Vein endothelial cell (primary cell): ENCODE measurements at places on chromosomes 6 and 20. TPM values are rescaled to one million over a fixed set of nuclear protein-coding genes. Genes with fewer than 3 reads are reported as not detected.

Gene OLIG3
- total RNA-seq = not detected in 2 replicates

Gene SNHG17
- total RNA-seq = 11.4 and 11.9 TPM in 2 replicates

Gene SYTL3
- 1.1 and 1.3 TPM in 2 replicates for total RNA-seq

Gene RAB44
- total RNA-seq = under 0.01 TPM in 1 of 2 replicates, not detected in the other

Gene TRAPPC3L
- total RNA-seq = 0.33 TPM in 1 of 2 replicates, not detected in the other

Gene NMBR
- under 0.01 TPM in 1 of 2 replicates, not detected in the other for total RNA-seq

Gene EFHC1
- 15.4 and 16.0 TPM in 2 replicates for total RNA-seq

Gene RIPPLY2
- total RNA-seq = not detected in 2 replicates

Gene BNIP5
- total RNA-seq = not detected in 2 replicates

Gene COL10A1
- total RNA-seq = not detected in 2 replicates

Gene VIP
- total RNA-seq = 0.33 and 0.76 TPM in 2 replicates

Gene CYP39A1
- 0.33 and 0.38 TPM in 2 replicates for total RNA-seq

Gene SEL1L2
- total RNA-seq = not detected in 2 replicates

Gene TMEM30A
- total RNA-seq = 341 and 356 TPM in 2 replicates

Gene SPO11
- not detected in 2 replicates for total RNA-seq

Gene CPXM1
- total RNA-seq = 0.19 and 0.33 TPM in 2 replicates

Gene C6orf15
- total RNA-seq = 0.33 TPM in 1 of 2 replicates, not detected in the other

Gene GSTA3
- not detected in 2 replicates for total RNA-seq

Gene C20orf202
- total RNA-seq = 0.33 TPM in 1 of 2 replicates, not detected in the other

Gene RIPOR2
- total RNA-seq = under 0.01 and 0.10 TPM in 2 replicates

Gene DYNLT2
- 0.98 and 1.1 TPM in 2 replicates for total RNA-seq

Gene PTK6
- total RNA-seq = not detected in 2 replicates

Gene STK35
- total RNA-seq = 25.1 and 32.0 TPM in 2 replicates

Gene XKR7
- not detected in 2 replicates for total RNA-seq

Gene RNF144B
- 75.1 and 108 TPM in 2 replicates for total RNA-seq

Gene C20orf204
- 3.6 and 3.9 TPM in 2 replicates for total RNA-seq

Gene CDC5L
- 22.2 and 26.5 TPM in 2 replicates for total RNA-seq

Gene DNAAF9
- 17.3 and 20.7 TPM in 2 replicates for total RNA-seq

Gene RAB5IF
- 86.9 and 111 TPM in 2 replicates for total RNA-seq

Gene HEY2
- 0.33 and 0.67 TPM in 2 replicates for total RNA-seq

Gene SOX12
- total RNA-seq = 7.0 and 8.5 TPM in 2 replicates

Gene RAET1G
- 0.29 and 0.33 TPM in 2 replicates for total RNA-seq
